ENCODE measurements at places on chromosomes 1 and 21.
A peak's percentile ranks its signal among the peaks of the same experiment; 100 is the strongest.

GRCh38 chr1:2237773-2238172 is 9.7 kb downstream of the SKI start:
- DNase-seq = no peak

- no peak for DNase-seq
Observed at GRCh38 chr1:17609529-17609928, 70.0 kb downstream of the ARHGEF10L start.

DNA sequence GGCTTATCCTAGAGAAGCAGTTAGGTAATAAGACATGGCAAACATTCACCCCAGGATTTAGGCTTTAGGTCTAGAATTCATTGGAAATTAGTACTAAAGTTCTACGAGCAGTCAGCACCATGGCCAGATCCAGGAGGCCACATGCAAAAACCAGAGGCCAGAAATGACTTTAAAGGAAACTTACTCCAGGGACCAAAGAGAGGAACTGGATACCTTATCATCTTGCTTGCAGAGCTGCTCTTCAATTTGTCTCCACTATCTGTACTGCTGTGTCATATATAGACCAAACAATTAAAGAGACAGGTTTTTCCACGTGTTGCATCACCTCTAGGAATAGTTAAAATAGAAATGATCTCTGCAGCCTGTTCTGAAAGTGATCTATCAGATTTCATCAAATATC is 127.8 kb downstream of the LMX1A start:
- no peak for DNase-seq

- no peak for DNase-seq
Observed at GRCh38 chr1:220991959-220992704, 112.9 kb downstream of the HLX start.

- DNase-seq = no peak
Observed at GRCh38 chr1:46043458-46044017, 88.9 kb downstream of the PIK3R3 start.

- DNase-seq = no peak
Observed at GRCh38 chr1:236685917-236686814, at the start of gene ACTN2. Gene ACTN2, plus strand, starts transcription at chr1:236686499. Its CDS starts 175 bp downstream, at chr1:236686674.

DNA sequence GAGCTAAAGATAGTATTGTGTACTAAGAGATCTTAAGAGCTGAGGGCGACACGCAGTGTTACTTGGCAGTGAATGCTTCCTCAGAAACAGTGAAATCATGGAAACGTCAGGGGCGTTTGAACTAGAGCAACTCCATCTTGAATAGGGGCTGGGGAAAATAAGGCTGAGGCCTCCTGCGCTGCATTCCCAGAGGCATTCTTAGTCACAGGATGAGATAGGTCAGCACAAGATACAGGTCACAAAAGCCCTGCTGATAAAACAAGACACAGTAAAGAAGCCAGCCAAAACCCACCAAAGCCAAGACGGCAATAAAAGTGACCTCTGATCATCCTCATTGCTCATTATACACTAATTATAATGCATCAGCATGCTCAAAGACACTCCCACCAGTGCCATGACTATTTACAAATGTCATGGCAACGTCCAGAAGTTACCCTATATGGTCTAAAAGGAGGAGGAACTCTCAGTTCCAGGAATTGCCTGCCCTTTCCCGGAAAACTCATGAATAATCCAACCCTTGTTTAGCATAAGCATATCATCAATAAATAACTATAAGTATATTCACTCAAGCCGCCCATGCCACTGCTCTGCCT is 37.5 kb upstream of the FMN2 start:
- no peak for DNase-seq

GRCh38 chr1:205449750-205450443 is 5.9 kb downstream of the BLACAT1 start:
- peak; percentile 99 for DNase-seq

DNA sequence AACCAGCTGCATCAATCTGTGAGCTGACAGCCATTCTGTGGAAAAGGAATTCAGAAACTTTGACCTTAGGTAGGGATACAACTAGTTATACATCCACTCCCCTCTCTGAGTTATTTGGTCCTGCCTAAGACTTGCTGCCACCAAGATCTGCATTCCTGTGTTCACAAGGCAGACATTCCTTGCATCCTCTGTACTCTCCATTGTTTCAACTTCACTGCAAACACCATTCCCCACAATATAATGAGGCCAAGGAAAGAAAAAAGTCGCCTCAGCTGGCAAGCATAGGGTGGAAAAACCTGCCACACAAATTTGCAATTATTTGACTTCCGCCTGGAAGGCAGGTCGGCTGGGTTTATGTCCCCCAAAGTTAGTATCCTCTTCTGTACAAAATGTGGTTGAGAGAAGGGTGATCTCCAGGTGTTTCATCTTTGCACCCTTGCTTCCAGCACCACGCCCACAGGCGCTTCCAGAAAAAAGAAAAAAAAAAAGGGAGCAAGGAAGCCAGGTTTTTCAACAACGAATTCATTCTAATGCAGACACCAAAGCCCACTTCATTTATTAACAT is 676 bp upstream of the CTTNBP2NL start:
- DNase-seq = no peak

- no peak for DNase-seq
Observed at GRCh38 chr1:182337736-182338571, 53.6 kb downstream of the GLUL start.

DNA sequence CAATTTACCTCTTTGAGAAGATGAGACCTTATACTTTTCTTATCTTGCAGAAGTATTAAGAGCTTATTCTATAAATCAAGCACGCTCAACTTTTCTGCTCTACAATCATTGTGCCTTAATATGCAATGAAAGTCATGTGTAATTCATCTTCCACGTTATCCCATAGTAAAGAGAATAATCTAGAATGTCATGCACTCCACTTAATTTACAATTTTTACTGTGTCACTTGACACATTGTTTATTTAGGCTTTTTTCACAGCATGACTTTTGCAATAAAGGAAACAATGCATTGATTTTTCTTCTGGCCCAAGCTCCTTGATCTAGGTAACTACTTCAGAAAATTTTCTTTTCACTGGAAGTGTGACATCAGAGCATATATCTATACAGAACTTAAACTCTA is 290.9 kb downstream of the HHIPL2 start:
- DNase-seq = no peak

DNA sequence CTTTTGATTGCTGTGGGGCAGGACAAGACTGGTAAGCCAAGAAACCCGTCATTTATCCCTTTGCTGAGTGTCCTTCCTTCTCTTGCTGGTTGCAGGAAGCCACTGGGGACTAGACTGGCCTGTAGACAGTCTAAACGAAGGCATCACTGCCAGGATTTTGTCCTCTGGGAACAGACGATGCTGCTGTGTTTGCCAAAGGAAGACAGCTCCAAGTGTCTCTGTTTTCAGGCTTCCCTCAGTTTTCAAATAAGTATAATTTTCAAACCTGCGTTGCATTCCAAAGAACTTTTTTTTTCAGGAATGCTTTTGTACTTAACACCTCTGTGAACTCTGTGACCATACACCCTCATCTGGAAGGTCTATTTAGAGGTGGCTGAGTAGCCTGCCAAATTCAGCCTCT is 269.4 kb downstream of the HLX start:
- DNase-seq = no peak

DNA sequence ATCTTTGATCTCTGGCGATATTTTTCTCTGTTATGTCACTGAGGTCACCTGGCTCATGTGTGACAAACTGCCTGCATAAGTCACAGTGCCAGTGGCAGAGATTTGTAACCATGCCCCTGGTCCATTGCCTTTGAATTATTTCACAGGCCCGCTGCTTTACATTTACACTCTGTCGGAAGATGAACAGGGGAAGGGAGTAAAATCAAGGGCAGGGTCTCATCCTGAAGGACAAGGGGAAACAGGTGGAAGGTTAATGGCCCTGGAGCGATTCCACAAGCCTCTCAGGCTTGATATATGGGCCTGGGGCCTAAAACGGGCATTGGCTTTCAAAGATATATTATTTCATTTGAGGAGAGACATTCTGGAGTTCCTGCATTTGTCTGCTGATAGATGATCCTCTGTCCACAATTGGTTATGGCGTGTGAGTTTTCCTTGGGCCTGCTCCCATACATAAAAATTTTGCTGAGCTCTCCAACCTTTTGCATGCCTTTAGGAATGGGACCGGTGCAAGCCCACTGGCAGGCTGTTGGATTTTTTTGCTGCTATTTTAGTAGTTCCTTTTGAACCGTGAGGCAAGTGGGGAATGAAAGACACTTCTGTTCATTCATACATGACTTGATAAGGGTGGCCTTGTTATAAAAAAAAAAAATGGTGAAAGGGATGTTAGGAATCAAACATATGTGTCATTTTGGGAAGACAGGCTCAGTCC is 51.9 kb downstream of the NR5A2 start:
- DNase-seq = no peak

GRCh38 chr1:3327389-3327702 is 127.1 kb upstream of the ARHGEF16 start:
- DNase-seq = no peak

DNA sequence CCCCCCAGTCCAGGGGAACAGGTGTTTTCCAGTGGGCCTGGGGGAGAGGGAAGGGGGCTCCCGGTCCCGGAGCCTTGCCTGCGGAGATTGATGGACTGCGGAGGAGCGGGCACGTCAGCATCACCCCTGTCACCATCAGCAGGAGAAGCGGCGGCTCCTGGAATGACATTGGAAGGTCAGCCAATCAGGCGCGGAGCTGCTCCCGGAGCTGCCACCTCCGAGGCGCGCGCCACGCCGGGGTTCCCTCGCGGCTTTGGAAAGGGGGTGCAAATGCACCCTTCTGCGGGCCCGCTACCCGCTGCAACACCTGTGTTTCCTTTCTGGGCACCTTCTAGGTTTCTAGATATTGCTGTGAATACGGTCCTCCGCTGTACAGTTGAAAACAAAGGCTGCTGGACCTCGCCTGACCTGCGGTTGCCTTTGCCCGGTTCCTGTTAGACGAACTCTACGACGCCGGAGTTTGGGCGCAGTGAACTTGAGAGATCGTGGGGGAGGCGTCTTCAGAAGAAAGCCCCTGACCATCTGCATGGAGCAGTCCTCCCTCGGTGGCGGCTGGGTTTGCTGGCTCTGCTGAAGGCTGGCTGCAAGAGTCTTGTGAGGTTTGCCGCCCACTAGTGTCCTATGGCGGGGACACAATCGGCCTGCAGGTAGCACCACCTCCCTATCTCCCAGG is 5.3 kb downstream of the DSCAM start:
- peak; percentile 6 for DNase-seq
